Astrocyte (in vitro differentiated cells and primary cell): ENCODE measurements at places on chromosomes 2 and 18. TPM values are rescaled to one million over a fixed set of nuclear protein-coding genes. Genes with fewer than 3 reads are reported as not detected.

The MAP4K4 gene
- total RNA-seq = 204 and 231 TPM in 2 replicates

The FABP1 gene
- total RNA-seq = not detected in 2 replicates

The ANKRD36 gene
- total RNA-seq = 17.8 and 21.5 TPM in 2 replicates

The IL1F10 gene
- not detected in 2 replicates for total RNA-seq

The ACTG2 gene
- 298 and 540 TPM in 2 replicates for total RNA-seq

The TCF23 gene
- not detected in 2 replicates for total RNA-seq

The NTSR2 gene
- total RNA-seq = not detected in 2 replicates

The POMC gene
- not detected in 2 replicates for total RNA-seq

The PSMD14 gene
- total RNA-seq = 81.5 and 86.0 TPM in 2 replicates

The DQX1 gene
- 0.73 and 0.84 TPM in 2 replicates for total RNA-seq

The ALPG gene
- total RNA-seq = 0.19 and 0.27 TPM in 2 replicates

The VWA3B gene
- not detected in 2 replicates for total RNA-seq

The SERPINB10 gene
- total RNA-seq = not detected in 2 replicates

The MTX2 gene
- total RNA-seq = 25.2 and 29.0 TPM in 2 replicates

The COL6A3 gene
- total RNA-seq = 200 and 560 TPM in 2 replicates

The GRHL1 gene
- 2.5 and 4.1 TPM in 2 replicates for total RNA-seq

The MYOM1 gene
- 0.57 and 0.94 TPM in 2 replicates for total RNA-seq

The MAP3K19 gene
- total RNA-seq = not detected in 2 replicates

DNA sequence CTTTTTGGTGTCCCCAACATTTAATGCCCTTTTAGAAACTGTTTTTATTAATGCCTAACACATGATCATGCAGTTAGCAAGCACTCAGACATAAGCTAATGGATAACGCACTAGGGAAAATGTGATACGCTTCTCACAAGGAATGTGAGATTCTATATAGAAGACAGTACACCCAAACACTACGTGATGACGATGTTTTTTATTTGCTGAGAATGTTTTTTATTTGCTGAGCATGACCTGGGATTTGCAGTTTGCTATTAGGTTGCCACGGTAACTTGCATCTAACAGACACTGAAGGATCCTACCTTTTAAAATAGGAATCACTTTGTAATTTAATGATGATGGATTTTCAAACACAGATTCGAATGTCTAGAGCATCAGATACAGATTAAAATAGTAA is 4.9 kb downstream of the SMC6 start:
- no peak for DNase-seq
- H3K36me3 ChIP-seq = no peaks in the 10 kb centered on the region
- no peak overlapping the region for H3K4me3 ChIP-seq
- H3K4me1 ChIP-seq = peaks cover 3% of the 10 kb centered on the region
- H3K27me3 ChIP-seq = no peaks in the 10 kb centered on the region

GRCh38 chr2:109474319-109474825 is 139.4 kb downstream of the SEPTIN10 start:
- no peak overlapping the region for H3K27ac ChIP-seq
- H3K4me3 ChIP-seq = no peak overlapping the region
- no peak for DNase-seq
- H3K27me3 ChIP-seq = no peaks in the 10 kb centered on the region

- H3K4me3 ChIP-seq = no peak overlapping the region
- H3K4me1 ChIP-seq = no peaks in the 10 kb centered on the region
- H3K36me3 ChIP-seq = no peaks in the 10 kb centered on the region
- H3K27ac ChIP-seq = no peak overlapping the region
Observed at GRCh38 chr2:16038621-16039020, 98.3 kb downstream of the MYCN start.

- no peaks in the 10 kb centered on the region for H3K27me3 ChIP-seq
- peaks cover 34% of the 10 kb centered on the region for H3K4me1 ChIP-seq
Observed at GRCh38 chr2:233209533-233210171, 41.8 kb upstream of the ATG16L1 start.

DNA sequence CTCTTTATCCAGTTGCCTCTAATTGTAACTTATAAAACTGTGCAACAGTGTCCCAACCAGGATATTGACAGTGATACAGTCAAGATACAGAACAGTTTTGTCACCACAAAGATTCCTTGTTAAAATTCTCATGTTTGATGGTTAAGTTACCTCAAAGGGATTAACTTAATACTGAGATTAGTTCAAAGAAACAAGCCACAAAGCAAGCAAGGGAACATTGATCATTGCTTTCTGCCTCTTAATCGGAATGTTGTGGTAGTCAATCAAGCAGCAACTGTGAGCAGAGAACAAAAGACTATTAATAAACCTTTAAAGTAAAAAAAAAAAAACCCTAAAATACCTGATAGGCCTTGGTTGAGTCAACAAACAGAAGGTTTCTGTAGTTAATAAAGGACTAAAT is 352.3 kb downstream of the PARD3B start:
- no peaks in the 10 kb centered on the region for H3K4me1 ChIP-seq
- H3K36me3 ChIP-seq = no peaks in the 10 kb centered on the region
- no peak overlapping the region for H3K4me3 ChIP-seq
- peak; percentile 19 for DNase-seq
- H3K27ac ChIP-seq = no peak overlapping the region

- H3K27ac ChIP-seq = no peak overlapping the region
- H3K27me3 ChIP-seq = no peaks in the 10 kb centered on the region
- no peaks in the 10 kb centered on the region for H3K36me3 ChIP-seq
- H3K4me1 ChIP-seq = no peaks in the 10 kb centered on the region
Observed at GRCh38 chr2:219165058-219165911, 4.5 kb downstream of the SLC23A3 start.

GRCh38 chr18:43662657-43663056 is 385.4 kb upstream of the SYT4 start:
- H3K27ac ChIP-seq = peak overlapping the region; percentile 94
- DNase-seq = peak; percentile 91
- peaks cover 34% of the 10 kb centered on the region for H3K4me1 ChIP-seq
- peak overlapping the region; percentile 47 for H3K4me3 ChIP-seq
- no peaks in the 10 kb centered on the region for H3K36me3 ChIP-seq
- H3K27me3 ChIP-seq = no peaks in the 10 kb centered on the region

GRCh38 chr18:1526991-1527390 is 622.3 kb downstream of the ADCYAP1 start:
- no peaks in the 10 kb centered on the region for H3K36me3 ChIP-seq
- no peak for DNase-seq
- H3K4me3 ChIP-seq = no peak overlapping the region
- no peaks in the 10 kb centered on the region for H3K4me1 ChIP-seq
- H3K27me3 ChIP-seq = no peaks in the 10 kb centered on the region

GRCh38 chr2:6952101-6952500 is 34.9 kb downstream of the RNF144A start:
- H3K36me3 ChIP-seq = no peaks in the 10 kb centered on the region
- no peak overlapping the region for H3K27ac ChIP-seq
- H3K27me3 ChIP-seq = peaks cover 11% of the 10 kb centered on the region
- no peak overlapping the region for H3K4me3 ChIP-seq

DNA sequence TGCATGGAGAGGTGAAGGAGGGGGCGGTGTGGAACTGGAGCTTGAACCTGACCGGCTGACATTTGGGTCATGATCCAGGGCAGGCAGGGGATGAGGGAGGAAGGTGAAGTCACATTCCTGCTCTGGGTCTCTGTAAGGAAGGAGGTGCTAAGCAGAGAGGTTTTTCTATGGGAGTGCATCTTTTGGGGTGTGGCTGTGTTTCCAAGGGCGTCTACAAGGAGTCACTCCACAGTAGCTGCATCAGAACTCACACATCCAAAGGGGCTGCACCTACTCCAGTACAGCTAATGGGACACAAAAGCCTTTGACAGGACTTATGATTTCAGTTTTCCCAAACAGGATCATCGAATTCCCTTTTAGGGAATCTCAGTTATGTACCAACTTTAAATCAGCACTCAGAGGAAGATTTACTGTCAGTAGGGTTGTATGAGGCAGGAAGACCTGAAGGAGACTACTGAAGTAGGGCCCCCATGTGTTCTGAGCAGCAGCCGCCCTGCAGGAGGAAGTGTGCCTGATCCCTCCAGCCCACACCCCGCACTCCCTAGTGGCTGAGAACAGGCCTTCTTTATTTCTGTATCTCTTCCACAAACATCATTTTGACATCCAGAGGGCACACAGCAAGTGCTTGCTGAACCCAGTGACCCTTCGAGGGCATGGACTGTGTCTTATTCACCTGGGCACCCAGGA is 137.2 kb downstream of the CELF4 start:
- no peak for DNase-seq
- H3K27ac ChIP-seq = no peak overlapping the region
- no peaks in the 10 kb centered on the region for H3K36me3 ChIP-seq
- no peaks in the 10 kb centered on the region for H3K4me1 ChIP-seq
- H3K27me3 ChIP-seq = no peaks in the 10 kb centered on the region
- H3K4me3 ChIP-seq = no peak overlapping the region

DNA sequence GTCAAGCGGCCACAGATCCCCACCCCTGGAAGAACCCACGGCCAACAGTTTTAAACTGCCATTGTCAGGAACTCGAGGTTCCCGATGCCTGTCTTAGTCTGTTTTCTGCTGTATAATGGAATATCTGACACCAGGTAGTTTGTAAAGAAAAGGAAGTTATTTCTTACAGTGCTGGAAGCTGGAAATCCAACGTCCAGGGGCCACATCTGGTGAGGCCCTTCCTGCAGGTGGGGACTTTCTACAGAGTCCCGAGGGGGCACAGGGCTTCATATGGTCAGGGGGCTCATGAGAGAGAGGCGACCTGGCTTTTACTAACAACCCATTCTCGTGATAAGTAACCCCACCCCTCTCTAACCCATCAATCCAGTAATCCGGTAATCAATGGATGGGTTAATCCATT is 501.6 kb upstream of the MYT1L start:
- no peaks in the 10 kb centered on the region for H3K27me3 ChIP-seq
- no peaks in the 10 kb centered on the region for H3K4me1 ChIP-seq
- H3K27ac ChIP-seq = no peak overlapping the region
- no peaks in the 10 kb centered on the region for H3K36me3 ChIP-seq
- no peak overlapping the region for H3K4me3 ChIP-seq
- no peak for DNase-seq

- no peak for DNase-seq
- H3K27me3 ChIP-seq = no peaks in the 10 kb centered on the region
- H3K4me3 ChIP-seq = peak overlapping the region; percentile 97
- H3K27ac ChIP-seq = peak overlapping the region; percentile 71
- peaks cover 10% of the 10 kb centered on the region for H3K36me3 ChIP-seq
Observed at GRCh38 chr2:101699755-101700461, 2.4 kb downstream of the MAP4K4 start.

DNA sequence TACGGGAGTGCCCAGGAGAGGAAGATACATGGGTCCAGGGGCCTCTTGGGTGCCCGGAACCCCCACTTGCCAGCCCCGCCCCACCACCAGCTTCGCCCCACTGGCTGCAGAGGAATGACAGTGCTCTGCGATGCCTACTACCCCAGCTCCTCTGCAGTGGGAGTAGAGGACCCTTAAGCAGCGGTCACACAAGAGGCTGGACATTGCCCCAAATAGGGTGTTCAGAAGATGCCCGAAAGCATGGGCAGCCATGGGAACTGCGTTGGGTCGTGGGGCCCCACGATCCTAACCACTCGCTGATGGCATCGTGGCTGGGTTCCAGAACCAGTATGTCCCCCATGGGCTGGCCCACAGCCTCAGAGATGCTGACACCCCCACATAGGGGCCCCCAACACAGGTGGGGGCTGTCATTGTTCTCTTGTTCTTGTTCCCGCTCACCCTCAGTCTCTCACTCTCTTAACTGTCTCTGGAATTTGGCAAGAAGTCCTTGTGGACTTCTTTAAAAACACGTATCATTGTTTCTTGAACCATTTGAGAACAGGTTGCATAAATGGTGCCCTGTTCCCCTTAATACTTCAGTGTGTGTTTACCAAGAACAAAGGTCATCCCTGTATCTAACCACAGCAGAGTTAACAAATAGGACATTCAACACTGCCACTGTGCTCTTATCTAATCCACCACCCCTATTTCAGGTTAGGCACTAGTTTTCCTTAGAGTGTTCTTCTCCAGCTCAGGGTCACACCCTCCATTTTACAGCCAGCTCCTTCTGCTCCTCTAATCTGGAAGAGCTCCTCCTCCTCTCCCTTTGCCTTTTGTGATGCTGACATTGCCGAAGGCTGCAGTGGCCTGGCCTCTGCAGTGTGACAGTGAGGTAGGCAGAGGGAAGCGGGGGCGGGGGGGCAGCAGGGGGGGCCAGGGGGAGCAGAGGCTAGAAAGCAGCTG is 76.3 kb downstream of the STPG4 start:
- H3K27ac ChIP-seq = no peak overlapping the region
- H3K36me3 ChIP-seq = no peaks in the 10 kb centered on the region
- no peak overlapping the region for H3K4me3 ChIP-seq
- H3K27me3 ChIP-seq = no peaks in the 10 kb centered on the region
- peaks cover 39% of the 10 kb centered on the region for H3K4me1 ChIP-seq

DNA sequence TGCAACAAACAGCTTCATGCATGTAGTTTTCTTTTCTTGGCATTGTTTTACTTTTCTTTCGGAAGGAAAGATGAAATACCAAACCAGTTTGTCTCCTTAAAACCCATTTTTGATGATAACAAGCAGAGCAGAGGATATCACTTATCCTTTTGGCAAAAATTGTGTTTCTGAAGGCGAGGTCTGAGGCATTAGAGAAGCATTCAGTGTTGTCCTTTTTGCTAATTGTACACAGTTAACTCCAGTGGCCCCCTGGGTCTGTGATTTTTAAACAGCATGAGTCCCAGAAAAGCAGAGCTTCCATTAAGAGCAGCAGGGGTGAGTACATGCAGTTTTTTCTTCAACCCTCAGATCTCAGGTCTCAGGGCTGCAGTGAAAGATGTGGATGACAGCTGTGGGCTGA is 41.3 kb downstream of the TTC39C start:
- no peaks in the 10 kb centered on the region for H3K27me3 ChIP-seq
- no peak for DNase-seq

- no peak overlapping the region for H3K27ac ChIP-seq
- peaks cover 29% of the 10 kb centered on the region for H3K36me3 ChIP-seq
- H3K27me3 ChIP-seq = no peaks in the 10 kb centered on the region
- H3K4me1 ChIP-seq = peaks cover 28% of the 10 kb centered on the region
- peak; percentile 64 for DNase-seq
Observed at GRCh38 chr2:9846554-9846953, 3.3 kb downstream of the TAF1B start.

GRCh38 chr2:201234663-201235135 is 25.6 kb upstream of the CASP8 start:
- no peaks in the 10 kb centered on the region for H3K36me3 ChIP-seq
- H3K27ac ChIP-seq = no peak overlapping the region
- DNase-seq = peak; percentile 23
- H3K27me3 ChIP-seq = no peaks in the 10 kb centered on the region
- no peak overlapping the region for H3K4me3 ChIP-seq
- no peaks in the 10 kb centered on the region for H3K4me1 ChIP-seq

DNA sequence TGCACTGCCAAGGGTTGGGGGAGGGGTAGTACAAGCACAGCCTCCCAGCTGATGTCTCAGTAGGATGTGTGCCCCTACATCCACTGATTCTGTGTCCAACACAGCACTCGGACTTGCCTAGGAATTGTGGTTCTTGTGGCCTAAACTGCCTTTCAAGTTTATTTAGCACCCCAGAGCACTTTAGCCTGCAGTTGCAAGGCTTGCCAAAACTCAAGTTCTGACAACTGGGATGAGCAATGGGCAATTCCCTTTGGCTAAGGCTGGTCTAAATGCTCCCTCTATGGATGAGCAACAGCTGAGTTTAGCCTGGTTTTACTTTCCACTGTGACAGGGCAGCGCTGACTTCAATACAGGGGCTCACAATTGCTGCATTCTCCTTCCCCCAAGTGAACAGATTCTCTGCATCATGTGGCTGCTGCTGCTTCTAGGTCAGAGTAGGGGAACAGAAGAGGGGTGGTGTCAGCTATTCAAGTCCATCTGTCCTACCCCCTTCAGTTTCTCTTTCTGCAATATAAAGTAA is 471.5 kb downstream of the PIK3C3 start:
- H3K27me3 ChIP-seq = no peaks in the 10 kb centered on the region
- no peaks in the 10 kb centered on the region for H3K4me1 ChIP-seq
- H3K27ac ChIP-seq = no peak overlapping the region
- no peak overlapping the region for H3K4me3 ChIP-seq
- DNase-seq = peak; percentile 46
- H3K36me3 ChIP-seq = no peaks in the 10 kb centered on the region
